EL (cell line): ENCODE measurements at places on chromosomes 6 and 20.

DNA sequence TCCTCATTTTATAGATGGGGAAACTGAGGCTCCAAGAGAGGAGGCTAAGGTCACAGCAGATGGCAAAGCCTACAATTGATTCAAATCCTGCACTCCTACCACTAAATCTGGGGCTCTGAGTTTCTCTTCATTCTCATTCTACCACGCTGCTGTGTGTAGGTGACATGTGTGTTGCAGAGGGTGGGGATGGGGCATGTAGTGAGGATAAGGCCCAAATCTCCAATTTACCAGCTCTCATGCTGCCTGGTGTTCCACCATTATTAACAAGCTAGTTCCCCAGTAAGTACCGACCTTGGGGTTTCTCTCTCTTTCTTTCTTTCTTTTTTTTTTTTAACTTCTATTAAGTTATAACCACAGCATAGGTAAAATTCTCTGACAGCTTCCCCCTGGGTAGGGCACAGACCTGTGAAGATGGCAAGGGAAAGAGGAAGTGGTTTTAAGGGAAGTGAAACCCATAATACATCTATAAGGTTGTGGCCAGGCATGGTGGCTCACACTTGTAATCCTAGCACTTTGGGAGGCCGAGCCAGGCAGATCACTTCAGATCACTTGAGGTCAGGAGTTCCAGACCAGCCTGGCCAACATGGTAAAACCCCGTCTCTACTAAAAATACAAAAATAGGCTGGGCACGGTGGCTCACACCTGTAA is 13.0 kb upstream of the MATN4 start:
- no peak for DNase-seq

GRCh38 chr20:21099751-21100577 is 6.2 kb downstream of the LINC00237 start:
- no peak for DNase-seq

- peak; percentile 17 for DNase-seq
Observed at GRCh38 chr6:126873351-126873750, 245.1 kb upstream of the RSPO3 start.

DNA sequence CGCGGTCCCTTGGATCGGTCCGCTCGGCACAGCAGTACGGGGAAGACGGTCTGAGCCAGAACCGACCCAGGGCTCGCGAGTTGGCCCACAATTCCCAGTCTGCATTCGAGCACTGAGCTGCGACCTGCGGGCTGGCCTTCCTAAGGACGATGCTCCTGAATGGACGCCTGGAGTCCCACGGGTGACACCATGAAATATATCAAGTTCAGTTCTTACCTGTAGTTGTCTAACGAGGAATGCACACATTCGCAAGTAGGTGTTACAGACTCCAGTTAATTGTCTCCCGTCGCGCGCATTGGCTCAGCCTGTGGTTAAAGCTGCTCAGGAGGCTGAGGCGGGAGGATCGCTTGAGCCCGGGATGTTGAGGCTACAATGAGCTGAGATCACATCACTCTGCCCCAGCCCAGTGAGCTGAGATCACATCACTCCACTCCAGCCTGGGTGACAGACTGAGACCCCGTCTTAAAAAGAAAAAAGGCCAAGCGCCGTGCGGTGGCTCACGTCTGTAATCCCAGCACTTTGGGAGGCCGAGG is 802 bp downstream of the PEX7 start:
- DNase-seq = no peak

DNA sequence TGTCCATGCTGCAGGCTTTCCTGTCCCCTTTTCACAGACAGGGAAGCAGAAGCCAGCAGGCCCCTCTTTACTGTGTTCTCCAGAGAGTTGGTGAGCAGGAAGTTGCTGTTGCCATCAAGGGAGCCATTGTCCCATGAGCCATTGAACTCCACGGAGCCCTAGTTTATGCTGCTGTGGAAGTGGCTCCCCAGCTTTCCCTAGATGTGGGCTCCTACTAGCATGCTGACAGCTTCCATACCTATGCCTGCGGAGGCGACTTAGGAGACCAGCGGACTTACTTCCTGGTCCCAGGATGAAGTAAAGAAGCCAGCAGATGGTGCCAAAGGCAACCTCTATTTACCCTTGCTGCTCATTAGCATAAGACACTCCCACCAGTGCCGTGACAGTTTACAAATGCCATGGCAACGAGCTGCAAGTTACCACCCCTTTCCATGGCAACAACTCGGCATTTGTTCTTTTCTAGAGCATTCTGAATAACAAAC is 30.8 kb upstream of the FKBP1A start:
- peak; percentile 26 for DNase-seq

- DNase-seq = peak; percentile 12
Observed at GRCh38 chr6:15073344-15073789, 172.5 kb upstream of the JARID2 start.

DNA sequence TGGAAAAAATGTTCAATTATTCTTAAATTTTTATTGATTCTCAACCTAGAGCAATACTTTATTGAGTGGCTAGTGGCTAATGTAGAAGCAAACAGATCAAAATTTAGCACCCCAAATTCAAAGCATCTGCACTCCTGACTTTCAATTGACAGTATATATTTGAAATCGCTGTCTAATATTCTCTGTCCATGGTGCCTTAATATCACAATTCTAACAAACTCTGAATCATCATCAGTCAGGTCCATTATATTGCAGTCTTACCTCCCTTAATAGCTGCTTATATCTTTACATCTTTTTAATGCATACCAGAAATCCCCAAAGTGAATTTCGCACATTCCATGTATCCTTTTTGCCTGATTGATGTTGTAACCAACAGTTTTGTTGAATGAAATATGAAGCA is 134.9 kb downstream of the THEMIS start:
- DNase-seq = no peak

DNA sequence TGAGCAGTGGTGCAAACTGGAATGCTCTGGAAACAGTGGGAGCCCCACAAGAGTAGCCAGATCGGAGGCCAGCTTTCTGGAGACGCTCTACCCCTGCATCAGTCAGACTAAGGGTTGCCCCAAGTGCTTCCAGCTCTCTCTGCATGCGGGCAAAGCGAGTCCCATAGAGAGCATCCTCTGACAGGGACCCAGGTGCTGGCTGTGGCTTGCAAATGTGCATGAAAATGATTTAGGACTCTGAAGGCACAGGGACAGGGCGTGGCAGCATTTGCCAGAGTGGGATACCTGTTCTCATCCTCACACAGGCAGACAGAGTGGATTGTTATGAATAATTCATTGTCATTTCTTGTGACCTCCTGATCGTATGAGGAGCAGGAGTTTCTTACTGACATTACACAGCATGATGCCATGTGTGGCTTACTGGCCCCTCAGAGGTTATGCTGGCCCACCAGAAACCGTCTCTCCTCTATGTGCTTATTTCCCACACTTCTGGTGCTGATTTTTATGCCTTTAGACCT is 10.3 kb downstream of the RIN2 start:
- no peak for DNase-seq

- no peak for DNase-seq
Observed at GRCh38 chr20:57470666-57471495, 54.1 kb downstream of the CTCFL start.

DNA sequence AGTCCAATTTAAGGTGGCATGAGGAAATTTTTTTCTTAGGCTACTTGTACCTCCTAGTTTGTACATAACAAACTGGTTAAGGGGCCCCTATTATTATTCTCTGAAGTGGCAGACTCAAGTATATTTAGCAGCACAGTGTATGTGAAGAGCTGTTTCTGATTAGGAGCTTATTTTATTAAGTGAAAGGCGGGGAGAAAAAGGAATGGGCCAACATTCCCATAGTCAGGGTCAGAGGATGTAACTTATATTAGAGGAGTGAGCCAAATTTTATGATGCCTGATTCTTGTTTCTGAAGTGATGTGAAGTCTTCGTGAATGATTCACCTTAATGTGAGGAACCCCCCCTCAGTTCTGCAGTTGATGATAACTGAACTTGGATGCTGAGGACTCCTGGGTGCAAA is 2.8 kb downstream of the HECA start:
- no peak for DNase-seq

- DNase-seq = no peak
Observed at GRCh38 chr6:106116125-106116832, 30.1 kb downstream of the PRDM1 start.

DNA sequence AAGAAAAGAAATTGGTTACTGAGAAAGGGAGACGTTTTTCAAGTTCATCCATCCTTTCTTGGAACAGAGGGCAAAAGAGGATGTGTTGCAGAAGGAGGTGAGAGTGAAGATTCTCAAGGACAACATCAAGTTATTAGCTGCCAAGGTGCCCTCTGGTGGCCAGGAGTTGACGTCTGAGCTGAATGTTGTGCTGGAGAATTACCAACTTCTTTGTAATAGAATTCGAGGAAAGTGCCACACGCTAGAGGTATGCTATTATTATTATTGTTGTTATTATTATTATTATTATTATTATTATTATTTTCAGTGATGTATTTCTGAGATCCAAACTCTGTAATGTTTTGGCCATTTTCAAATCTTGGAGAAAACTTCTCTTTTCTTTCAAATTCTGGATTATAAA is 197.0 kb downstream of the UTRN start:
- peak; percentile 79 for DNase-seq

DNA sequence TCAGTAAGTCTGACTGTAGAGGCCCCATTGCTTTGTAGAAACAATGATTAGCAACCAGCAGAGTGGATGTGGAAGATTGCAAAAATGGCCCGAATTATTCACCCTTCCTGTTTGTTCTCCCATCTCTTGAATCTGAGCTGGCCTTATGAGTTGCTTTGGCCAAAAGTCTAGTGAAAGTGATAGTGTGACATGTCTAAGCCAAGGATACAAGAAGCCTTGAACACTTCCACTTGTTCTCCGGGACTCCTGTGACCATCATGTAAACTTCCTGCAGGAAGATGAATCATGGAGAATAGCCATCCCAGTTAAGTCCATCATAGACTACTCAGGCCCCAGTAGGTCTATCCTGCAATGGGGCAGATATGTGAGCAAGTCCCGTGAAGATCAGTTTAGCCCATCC is 252.0 kb upstream of the JAG1 start:
- peak; percentile 38 for DNase-seq

- DNase-seq = no peak
Observed at GRCh38 chr6:170532867-170533488, 20.1 kb downstream of the PSMB1 start.

- DNase-seq = no peak
Observed at GRCh38 chr20:48275286-48276020, 490.2 kb upstream of the SULF2 start.

DNA sequence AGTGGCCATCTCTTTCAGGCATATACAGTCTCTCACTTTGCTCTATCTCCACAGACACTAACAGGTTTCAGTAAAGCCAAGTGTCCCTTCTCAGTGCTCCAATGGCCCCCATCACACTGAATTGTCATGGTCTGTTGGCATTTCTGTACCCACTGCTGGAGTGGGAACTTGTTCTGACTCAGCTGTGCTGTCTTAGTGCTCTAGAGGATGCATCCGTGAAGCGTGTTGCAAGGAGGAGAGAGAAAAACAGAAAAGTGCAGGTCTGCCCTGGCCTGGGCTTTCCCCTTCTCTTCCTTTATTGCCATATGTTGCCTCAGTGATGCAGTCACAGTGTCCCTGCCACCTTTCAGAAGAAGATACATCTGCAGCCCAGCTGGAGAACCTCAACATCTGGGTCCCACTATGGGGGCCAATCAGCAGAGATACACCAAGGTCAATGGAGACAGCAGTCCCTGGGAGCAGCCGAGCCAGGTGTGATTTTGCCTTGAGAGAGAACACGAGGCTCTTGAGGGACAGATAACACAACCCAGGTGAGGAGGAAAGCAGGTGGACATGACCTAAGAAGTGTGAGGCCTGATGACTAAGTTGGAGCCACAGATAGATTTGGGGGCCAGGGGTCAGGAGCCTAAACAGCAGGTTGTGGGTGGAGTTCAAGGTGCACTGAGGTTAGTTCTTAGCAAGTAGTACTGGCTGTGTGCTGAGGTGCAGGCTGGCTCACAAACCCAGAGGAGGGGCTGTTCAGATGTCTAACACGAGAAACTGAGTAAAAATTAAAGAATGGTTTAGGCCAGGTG is 5.6 kb upstream of the PLCG1 start:
- no peak for DNase-seq

DNA sequence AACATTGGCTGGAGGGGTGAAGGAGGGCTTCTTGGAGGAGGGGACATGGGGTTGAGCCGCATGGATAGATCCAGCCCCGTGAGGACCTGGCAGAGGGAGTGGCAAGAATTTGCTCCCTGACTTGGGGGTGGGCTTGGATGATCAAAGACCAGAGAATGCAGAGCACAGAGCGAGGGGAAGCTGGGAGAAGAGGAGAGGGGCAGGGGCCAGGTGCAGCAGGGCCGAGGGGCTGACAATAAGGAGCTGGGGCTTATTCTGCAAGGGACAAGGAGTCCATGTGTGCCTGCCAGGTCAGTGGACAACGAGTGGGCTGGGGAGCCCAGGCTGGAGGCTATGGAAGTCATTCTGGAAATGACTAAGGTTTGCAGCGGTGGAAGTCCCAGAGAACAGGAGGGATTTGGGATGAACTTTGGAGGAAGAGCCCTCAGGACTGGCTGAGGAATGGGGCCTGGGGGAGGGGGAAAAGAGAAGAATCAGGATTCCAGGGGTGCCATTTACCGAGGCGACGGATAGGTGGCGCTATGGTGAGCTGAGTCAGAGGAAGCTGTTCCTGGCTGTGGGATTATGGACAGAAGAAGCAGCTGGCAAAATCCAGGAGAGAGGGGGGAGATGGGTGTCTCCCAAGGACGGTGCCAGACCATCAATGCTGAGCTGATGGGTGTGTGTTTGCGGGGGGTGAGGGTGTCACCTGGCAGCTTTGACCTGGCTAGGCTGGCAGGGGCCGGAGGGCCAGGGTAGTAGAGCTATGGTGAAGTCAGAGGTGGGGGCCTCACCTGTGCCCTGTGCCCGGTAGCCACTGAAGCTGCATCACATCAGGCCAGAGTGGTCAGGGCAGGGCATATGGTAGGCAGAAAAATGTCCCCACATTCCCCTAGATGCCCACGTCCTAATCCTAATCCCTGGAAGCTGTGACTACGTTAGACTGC is 7.8 kb downstream of the KCNG1 start:
- DNase-seq = peak; percentile 69
